Ecto neural progenitor cell (in vitro differentiated cells): ENCODE measurements at places on chromosomes 3 and 15.
A peak's percentile ranks its signal among the peaks of the same experiment; 100 is the strongest.

DNA sequence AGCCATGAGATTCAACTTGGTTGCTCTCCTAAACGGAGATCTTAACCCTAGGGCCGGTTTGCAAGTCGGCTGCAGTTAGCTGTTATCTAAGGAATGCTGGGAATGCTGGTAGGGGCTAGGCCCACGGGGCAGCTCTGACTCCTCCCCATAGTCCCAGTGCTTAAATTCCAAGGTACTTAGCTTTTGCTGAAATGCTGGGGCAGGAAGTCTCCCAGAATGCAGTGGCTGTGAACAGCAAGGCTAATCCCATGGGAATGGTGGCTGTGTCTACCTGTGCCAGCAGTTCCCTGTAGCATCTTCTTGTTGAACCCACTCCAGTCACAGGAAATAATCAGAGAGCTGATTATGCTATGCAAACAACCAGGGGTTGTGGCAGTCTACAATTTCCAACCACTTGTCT lies 102.5 kb upstream of the TJP1 start:
- peak; percentile 78 for DNase-seq

DNA sequence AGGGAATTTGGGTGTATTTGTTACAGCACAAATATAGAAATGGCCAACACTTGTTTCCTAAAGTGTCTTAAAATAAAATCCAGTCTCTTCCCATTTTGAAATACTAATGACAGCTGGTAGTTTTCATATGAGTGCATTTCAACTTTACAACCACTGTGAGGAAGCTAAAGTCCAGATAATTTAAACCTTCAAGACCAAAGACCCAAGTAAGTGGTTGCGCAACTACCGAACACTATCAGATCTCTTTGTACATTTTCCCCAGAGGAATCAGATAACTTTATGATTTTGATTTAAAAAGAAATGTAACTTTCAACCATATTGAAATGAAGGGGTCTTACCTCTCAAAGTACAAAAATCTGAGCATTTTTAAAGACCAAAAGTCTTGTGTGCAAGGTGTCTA lies 14.3 kb downstream of the BCL2L10 start:
- DNase-seq = no peak

DNA sequence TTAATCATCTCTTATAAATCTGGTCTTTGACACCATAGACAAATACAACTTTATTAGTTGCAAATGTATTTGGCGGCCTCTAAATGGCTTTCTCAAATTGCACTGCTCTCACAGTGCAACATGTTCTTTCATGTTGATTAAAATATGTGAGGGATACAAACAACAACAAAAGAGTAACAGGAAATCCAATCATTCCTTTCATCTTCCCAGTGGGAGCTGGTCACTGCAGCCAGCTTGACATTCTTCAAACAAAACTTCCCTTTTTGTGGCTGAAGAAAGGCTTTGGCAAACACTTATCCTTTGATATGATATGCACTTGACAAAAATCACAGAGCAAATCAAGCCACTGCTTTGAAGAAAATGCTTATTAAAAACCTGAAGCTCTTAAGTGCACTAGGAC lies 973.6 kb downstream of the EPHA3 start:
- no peak for DNase-seq

DNA sequence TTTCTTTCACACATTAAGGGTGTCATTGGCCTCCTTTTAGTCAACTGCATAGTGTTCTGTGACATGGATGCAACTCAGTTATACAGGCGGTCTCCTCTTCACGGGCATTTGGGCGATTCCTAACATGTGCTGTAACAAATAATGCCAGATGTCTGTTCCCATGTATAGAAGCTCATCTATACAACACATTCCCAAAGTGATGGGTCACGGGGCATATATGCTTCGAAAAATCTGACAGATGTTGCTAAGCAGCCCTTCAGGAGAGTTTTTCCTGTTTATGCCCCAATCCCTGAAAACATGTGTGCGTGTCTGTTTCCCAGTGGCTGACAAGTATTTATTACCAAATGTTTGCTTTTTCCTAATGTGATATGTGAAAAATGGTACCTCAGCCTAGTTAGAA lies 25.8 kb downstream of the LRRK1 start:
- no peak for DNase-seq

DNA sequence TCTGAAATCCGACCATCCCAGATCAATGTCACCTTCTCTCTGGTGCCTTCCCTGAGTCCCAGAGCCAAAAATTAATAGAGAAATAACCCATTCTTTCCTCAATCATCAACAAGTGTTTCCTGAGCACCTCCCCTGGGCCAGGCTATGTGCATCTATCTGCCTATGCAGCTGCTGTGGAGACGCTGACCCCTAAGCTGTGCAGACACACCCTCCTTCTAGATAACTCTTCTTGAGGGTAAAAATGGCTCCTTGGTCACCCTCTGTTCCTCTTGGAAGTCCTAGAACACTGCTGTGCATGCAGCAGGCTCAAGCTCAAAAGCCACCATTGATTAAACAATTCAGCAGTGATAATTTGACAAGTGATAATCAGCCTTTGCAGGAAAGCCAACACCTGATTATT lies 18.4 kb downstream of the CA12 start:
- DNase-seq = no peak

- peak; percentile 50 for DNase-seq
Observed at GRCh38 chr3:26712211-26713026, 89.8 kb downstream of the LRRC3B start.

- DNase-seq = no peak
Observed at GRCh38 chr3:13594991-13595421, 46.1 kb downstream of the FBLN2 start.

GRCh38 chr3:38140326-38141172 lies 2.1 kb downstream of the MYD88 start:
- peak; percentile 34 for DNase-seq

DNA sequence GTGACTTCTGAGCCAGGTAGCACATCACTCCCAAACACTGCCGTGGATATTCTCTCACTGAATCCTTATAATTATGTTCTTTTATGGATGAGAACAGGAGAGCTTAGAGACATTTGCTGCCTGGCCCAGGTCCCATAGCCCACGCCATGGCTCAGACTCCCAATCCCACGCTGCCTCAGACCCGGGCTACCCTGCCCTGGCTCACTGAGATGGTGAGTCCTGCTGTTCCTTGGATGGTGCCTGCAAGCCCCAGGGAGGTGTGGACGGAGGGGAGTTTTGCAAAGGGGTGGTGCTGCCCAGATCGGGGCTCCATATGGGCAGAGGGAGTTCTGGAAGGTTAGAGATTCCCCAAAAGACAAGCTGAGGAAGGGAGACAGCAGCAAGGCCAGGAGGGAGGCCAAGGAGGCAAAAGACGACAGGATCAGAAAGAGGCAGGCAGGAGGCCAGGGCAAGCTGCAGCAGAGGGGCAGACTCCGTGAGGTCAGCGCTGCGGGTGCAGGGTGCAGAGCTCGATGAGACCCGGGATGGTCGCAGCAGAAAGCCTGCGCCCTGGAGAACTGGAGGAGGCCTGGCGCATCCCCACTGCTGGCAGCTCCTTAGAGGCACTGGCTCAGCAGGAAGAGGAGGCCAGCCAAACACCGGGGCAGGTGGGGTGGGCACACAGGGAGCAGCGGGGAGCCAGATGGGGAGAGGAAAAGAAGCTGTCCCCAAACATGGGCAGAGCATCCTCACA lies 95.7 kb upstream of the ALDH1A3 start:
- peak; percentile 39 for DNase-seq

DNA sequence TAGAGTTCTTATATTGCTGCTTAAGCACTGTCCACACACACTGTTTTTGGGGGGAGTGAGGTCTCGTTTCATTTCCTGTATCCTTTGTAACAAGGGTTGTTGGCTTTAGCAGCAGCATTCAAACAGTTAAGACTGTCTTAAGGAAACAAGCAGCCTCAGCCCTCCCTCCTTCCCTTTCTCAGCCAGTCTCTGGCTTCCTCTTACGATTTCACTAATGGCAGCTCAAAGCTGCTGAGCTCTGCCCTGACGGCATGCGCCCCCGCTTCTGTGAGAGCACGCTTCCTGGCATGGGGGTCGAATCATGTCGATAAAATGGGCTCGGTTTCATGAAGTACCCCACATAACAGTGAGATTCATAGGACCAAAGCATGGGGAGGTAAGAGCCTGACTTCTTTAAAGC lies 105.0 kb downstream of the KLHL25 start:
- peak; percentile 59 for DNase-seq

DNA sequence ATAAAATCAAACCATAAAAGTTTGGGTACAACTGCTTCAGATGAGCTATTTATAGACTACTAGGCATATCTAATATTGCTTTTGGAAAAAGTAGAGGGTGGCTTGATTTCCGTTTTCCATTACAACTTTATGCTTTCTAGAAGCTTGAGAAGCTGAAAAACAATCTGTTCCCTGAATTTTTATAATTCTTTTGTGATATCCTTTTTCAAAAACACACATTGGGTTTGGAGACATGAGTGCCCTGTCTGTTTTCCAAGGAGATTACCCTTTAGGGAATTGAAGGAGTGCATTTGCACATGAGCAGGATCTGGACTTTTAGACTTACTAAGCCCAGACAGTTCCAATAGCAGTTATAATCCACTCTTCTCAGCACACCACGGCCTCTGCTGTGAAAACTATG lies 49.5 kb upstream of the FILIP1L start:
- DNase-seq = no peak

GRCh38 chr3:197507081-197507480 lies 48.7 kb downstream of the BDH1 start:
- no peak for DNase-seq

DNA sequence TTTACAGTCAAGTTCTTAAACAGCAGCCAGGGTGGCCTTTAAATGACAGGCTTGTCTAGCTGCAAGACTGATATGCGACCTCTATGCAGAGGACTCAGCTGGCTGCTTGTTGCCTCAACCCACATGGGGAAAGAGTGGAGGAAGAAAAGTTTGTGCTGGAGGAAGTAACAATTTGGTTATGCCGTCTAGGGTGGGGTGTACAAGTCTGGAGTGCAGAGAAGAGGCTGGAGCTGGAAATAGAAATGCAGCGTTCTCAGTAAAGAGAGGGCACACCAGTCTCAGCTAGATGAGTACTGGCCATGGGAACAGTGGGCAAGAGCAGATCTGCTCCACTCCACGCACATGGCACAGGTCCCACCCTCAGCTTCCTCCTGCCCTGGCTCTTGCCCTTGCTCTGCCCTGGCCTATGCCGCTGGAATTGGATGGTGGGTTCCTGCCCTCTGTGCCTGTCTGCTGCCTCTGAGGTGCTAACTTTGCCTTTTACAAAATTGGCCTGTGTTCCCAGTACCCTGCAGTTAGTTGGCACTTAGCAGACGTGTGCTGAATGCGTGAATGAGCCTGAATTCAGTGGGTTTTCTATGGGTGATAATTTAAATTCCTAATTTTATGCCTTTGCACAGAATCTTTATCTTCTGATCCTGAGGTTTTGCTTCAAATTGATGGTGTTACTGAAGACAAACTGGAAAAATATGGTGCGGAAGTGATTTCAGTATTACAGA lies 59.7 kb upstream of the FURIN start:
- DNase-seq = no peak

DNA sequence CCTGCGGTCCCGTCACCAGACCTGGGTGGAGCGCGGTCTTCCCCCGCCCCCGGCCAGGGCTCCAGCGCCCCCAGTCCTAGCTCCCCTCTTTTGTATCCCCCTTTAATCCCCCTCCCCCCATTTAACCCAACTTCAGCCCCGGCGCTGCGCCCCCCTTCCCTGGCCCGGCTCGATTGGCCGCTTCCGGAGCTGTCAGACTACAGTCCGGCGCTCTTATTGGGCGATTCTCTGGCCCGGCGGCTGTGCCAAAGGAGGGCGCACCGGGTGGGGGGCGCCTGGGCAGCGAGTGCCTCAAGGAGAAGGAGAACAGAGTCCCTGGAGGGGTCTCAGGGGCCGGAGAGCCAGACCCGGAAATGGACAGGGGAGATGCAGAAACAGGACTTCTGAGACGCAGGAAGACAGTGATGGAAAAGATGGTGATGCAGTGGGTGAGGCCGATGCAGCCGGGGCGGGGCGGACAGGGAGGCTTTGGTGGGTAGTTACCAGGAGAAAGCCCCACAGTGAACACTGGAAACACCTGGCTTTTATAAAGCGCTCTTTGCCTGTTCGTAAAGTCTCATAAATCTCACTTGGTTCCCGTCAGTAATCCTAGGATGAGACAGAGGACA lies 1.2 kb upstream of the ADCY5 start:
- DNase-seq = peak; percentile 75
